Left ventricle myocardium inferior (tissue), 1 donor: ENCODE measurements at places on chromosomes 2 and 18.

DNA sequence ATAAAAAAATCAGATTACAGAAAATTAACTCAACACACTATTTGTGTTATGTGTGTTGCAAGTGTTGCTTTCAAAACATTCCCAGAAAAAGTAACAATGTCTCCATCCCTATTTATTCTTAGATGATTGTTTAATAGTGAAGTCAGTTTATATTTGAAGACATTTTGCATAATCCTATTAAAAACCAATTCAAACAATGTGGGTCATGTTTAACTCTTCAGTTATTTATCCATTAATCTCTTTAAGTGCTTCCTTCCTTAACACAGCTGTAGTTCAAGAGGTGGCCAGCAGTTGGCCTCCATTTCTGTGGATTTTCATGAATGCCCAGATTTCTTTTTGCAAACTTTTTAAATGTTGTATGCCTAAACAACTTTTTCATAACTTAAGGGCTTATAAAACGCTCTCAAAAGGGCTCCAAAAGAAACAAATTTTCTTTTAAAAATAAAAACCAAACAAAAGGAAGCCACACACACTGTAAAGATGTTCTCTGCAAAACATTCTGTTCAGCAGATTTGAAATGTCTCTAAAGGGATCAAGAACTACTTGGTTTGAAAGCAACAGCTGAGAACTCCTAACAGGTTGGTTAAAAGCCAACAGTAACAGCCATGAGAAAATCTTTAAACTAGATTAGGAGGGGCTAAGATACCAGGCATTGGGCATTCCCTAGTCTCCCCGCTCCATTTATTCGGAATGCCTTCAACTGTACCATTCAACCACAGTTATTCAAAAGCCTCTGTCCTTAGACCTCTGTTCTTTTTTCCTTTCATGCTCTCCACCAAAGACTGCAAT lies 71.5 kb downstream of the THADA start:
- H3K4me1 ChIP-seq, result peaks cover 10% of the 10 kb centered on the region
- no peak for DNase-seq
- H3K36me3 ChIP-seq, result no peaks in the 10 kb centered on the region
- no peaks in the 10 kb centered on the region for H3K27me3 ChIP-seq

- H3K4me1 ChIP-seq, result no peaks in the 10 kb centered on the region
- DNase-seq, result no peak
- H3K27ac ChIP-seq, result no peak overlapping the region
- no peak overlapping the region for H3K4me3 ChIP-seq
- no peaks in the 10 kb centered on the region for H3K27me3 ChIP-seq
- no peaks in the 10 kb centered on the region for H3K36me3 ChIP-seq
These were observed 32.3 kb upstream of the REG3A start for GRCh38 chr2:79191816-79192215.

DNA sequence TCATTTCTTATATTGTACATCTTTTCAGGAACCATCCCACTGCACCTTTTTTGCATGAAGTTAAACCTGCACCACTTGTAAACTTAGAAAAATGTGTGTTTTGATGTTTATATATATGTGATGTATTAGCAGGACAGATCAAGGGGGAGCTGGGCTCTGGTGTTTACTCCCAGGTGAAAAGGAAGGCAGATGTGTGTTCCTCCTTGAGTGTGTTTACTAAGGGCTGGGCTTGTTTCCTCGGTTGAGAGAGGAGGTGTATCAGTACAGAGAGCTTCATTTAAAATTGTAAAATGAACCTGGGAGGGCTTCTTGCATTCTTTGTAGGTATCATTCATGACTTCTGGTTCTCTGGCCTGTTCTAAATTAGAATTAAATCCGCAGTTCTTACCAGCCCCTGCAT lies 14.8 kb downstream of the LPIN1 start:
- H3K4me1 ChIP-seq, result peaks cover 44% of the 10 kb centered on the region
- H3K36me3 ChIP-seq, result peaks cover 10% of the 10 kb centered on the region
- no peak for DNase-seq
- no peak overlapping the region for H3K4me3 ChIP-seq

GRCh38 chr2:119691189-119691588 lies 12.2 kb downstream of the TMEM177 start:
- no peak for DNase-seq
- peaks cover 11% of the 10 kb centered on the region for H3K36me3 ChIP-seq
- peaks cover 10% of the 10 kb centered on the region for H3K27me3 ChIP-seq
- H3K4me1 ChIP-seq, result no peaks in the 10 kb centered on the region

DNA sequence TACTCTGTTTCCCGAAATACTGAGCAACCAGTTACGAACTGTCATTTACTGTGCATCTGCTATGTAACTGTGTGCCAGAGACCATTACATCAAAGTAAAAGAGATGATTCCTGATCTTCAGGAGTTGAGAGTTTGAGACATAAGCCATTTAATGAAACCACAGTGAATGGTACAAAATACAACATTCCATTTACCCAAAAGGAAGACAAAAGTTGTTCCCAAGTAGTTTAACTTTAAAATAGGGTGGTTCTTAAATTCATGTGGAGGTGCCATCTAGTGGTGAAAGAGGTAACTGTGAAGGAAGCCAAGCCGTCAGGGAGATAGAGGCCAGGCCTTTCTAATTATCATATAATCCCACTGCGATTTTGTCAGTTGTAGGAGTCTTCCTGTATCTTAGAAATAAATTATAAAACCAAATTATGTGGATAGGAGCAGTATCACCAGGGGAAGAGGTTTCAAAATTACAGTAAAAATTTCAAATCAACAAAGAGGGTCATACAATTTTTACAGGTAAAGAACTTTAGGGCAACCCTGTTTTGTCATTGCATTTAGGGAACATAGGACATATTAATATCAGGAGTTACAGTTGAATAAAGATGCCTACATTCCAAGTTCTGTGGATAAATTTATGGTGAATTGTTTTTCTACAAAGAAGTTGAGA lies 67.7 kb downstream of the EPAS1 start:
- H3K36me3 ChIP-seq, result peaks cover 84% of the 10 kb centered on the region
- DNase-seq, result no peak
- no peaks in the 10 kb centered on the region for H3K27me3 ChIP-seq

DNA sequence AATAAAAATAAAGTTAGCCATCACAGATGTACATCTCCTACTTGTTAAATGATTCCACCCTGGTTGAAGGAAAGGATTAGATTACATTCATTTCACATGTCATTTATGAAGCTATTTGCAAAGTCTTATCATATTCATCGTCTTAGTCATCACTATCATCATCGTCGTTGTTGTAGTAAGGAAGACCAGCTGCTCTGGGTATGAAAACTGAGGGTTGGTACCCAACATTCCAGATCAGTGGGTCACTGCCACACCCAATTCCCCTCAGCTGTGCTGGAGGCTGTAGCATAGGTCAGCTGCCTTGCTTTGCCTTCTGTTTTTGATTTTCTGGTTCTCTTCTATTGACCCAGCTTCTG lies 20.9 kb upstream of the CCBE1 start:
- H3K4me3 ChIP-seq, result no peak overlapping the region
- DNase-seq, result no peak
- H3K36me3 ChIP-seq, result no peaks in the 10 kb centered on the region
- H3K27me3 ChIP-seq, result peaks cover 39% of the 10 kb centered on the region
- H3K4me1 ChIP-seq, result no peaks in the 10 kb centered on the region

DNA sequence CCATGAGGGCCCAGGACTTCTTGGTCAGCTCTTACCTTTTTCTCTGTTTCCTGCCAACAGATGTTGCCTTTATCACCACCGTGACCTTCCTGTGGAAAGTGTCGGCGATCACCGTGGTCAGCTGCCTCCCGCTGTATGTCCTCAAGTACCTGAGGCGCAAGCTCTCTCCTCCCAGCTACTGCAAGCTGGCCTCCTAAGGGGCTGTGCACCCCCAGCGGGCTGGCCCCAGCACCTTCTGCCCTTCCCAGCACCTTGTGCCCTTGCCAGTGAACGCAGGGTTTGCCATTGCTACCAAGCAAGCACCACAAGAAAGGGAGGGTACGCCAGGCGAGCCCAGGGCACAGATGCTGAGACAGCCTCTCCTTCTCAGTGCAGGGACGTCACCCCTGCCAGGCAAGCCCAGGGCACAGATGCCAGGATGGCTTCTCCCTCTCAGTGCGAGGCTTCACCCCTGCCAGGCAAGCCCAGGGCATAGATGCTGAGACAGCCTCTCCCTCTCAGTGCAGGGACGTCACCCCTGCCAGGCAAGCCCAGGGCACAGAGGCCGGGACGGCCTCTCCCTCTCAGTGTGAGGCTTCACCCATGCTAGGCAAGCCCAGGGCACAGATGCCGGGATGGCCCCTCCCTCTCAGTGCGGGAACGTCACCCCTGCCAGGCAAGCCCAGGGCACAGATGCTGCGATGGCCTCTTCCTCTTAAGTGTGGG lies 18.4 kb upstream of the NFATC1 start:
- peaks cover 4% of the 10 kb centered on the region for H3K4me1 ChIP-seq
- peaks cover 27% of the 10 kb centered on the region for H3K36me3 ChIP-seq
- no peak for DNase-seq
- no peak overlapping the region for H3K4me3 ChIP-seq

DNA sequence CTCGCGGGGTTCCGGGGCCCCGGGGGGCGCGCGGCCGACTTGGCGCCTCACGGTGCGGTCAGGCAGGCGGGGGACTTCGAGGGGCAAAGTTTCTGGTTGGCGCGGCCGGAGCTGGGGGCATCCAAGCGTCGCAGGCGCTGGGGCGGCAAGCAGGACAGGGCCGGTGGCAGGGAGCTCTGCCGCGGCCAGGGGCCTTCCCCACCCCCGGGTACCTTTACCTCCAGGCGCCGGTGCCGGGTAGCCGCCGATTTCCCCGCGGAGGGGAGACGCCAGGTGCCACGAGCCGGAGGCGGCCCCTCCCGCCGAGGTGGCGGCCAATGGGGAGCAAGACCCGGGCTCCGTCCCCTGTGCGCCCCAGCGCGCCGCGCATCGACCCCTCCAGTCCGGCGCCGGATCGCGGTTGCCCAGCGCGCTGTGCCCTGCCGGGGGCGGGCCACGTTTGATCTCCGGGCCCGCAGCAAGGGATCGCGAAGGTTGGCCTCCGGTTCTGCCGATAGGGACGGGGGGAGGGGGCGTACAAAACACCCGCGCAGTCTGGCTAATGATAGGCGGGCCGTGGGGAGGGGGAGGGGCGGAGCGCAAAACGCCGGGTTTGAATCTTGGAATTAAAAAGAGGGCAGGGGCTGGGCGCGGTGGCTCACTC lies at the start of gene ST8SIA5:
TSS of gene ST8SIA5 (minus strand) at position 495 of the 643 bp plus-strand sequence. CDS start 545 bp downstream, outside the sequence.
- peak within 1 kb of the TSS; percentile 80 for H3K27ac ChIP-seq
- peaks cover 54% of the 10 kb centered on the region for H3K4me1 ChIP-seq
- peak; percentile 36 for DNase-seq
- no peaks in the 10 kb centered on the region for H3K36me3 ChIP-seq
- H3K4me3 ChIP-seq, result peak within 1 kb of the TSS; percentile 68

DNA sequence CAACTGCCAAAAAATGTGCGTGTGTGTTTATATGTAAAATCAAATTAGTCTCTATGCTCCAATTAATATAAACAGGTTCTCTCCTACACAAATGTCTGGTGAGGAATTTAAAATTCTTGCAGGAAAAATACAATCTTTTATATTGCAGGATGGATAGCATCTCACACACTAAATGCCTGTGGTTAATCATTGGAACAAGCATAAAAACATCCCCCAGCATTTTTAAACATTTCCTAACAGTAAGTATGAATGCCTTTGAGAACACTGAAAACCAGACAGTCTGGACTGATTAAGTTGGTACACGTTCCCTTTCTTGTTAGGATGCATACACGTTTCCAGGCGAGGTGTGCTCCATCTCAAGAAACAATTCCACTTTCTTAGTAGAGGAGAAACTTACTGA lies 29.9 kb upstream of the PDE1A start:
- no peak overlapping the region for H3K27ac ChIP-seq
- no peaks in the 10 kb centered on the region for H3K36me3 ChIP-seq
- peaks cover 16% of the 10 kb centered on the region for H3K4me1 ChIP-seq
- no peaks in the 10 kb centered on the region for H3K27me3 ChIP-seq
- DNase-seq, result no peak

- no peak for DNase-seq
- no peaks in the 10 kb centered on the region for H3K36me3 ChIP-seq
- no peak overlapping the region for H3K4me3 ChIP-seq
- no peaks in the 10 kb centered on the region for H3K4me1 ChIP-seq
These were observed 411.2 kb upstream of the ETAA1 start for GRCh38 chr2:66985906-66986305.

- DNase-seq, result no peak
- H3K4me1 ChIP-seq, result no peaks in the 10 kb centered on the region
- no peak overlapping the region for H3K4me3 ChIP-seq
- no peaks in the 10 kb centered on the region for H3K27me3 ChIP-seq
- H3K27ac ChIP-seq, result no peak overlapping the region
These were observed 471.7 kb downstream of the SOX11 start for GRCh38 chr2:6163932-6164331.

- H3K36me3 ChIP-seq, result no peaks in the 10 kb centered on the region
- H3K27ac ChIP-seq, result no peak overlapping the region
- no peaks in the 10 kb centered on the region for H3K27me3 ChIP-seq
- H3K4me3 ChIP-seq, result no peak overlapping the region
These were observed 23.7 kb upstream of the COL5A2 start for GRCh38 chr2:189203177-189203799.

DNA sequence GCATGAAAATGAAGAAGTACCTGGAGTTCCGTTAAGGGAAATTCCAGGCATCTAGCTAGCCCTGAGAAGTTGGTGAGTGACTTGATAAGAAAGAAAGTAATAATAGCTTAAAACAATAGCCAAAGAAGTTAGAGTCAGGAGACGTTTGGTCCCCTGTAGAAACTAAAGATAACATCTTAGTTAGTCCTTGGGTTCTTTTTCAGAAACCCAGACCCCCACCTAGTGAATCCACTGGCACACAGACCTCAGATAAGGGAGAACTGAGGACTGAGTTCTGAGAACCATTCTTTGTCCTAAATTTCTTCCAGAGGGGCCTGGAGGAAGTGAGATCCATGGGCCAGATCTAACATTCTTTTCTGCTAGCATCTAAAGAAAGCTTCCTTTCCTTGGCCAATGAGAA lies 335.4 kb downstream of the SLC4A3 start:
- no peak overlapping the region for H3K27ac ChIP-seq
- no peak for DNase-seq

DNA sequence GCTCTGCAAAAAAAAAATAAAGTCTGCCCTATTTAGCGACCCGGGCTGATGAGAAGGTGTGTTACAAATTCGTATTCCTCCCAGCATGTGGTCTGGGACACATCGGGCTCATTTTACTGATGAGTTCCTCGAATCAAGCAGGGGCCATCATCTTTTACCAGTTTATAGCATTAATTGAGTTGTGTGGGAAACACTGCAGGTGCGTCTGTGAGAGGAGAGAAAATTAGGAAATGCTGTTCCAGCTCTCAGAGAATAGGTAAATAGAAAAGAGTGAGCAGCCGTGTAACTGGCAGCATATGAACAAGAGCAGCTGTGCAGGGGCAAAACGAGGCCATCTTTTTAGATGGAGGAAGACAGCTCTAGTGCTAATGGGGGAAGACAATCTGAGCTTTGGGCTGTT lies 216.7 kb downstream of the SETBP1 start:
- H3K4me1 ChIP-seq, result peaks cover 23% of the 10 kb centered on the region
- no peak overlapping the region for H3K4me3 ChIP-seq
- H3K27me3 ChIP-seq, result peaks cover 44% of the 10 kb centered on the region

- H3K27me3 ChIP-seq, result no peaks in the 10 kb centered on the region
- H3K27ac ChIP-seq, result no peak overlapping the region
- no peaks in the 10 kb centered on the region for H3K4me1 ChIP-seq
- H3K36me3 ChIP-seq, result no peaks in the 10 kb centered on the region
- no peak overlapping the region for H3K4me3 ChIP-seq
These were observed 39.1 kb upstream of the PPP1R1C start for GRCh38 chr2:181946444-181947127.

GRCh38 chr2:219282375-219282774 lies 3.2 kb downstream of the DNAJB2 start:
- H3K4me3 ChIP-seq, result no peak overlapping the region

GRCh38 chr2:240913810-240914644 lies 7.9 kb downstream of the CROCC2 start:
- peak overlapping the region; percentile 76 for H3K27ac ChIP-seq
- H3K4me1 ChIP-seq, result peaks cover 44% of the 10 kb centered on the region
- H3K36me3 ChIP-seq, result no peaks in the 10 kb centered on the region
- H3K4me3 ChIP-seq, result peak overlapping the region; percentile 29
- peaks cover 52% of the 10 kb centered on the region for H3K27me3 ChIP-seq
